Activated naive CD4-positive, alpha-beta T cell treated with anti-CD3 and anti-CD28 coated beads, Interleukin-2, amount 10 ng/mL, durations not matched to agents 7 days and 5 days (primary cell): ENCODE measurements at places on chromosomes 2 and 18.
A peak's percentile ranks its signal among the peaks of the same experiment; 100 is the strongest.

GRCh38 chr18:10565835-10566234 lies 40.0 kb downstream of the NAPG start:
- no peaks in the 10 kb centered on the region for H3K27me3 ChIP-seq
- H3K27ac ChIP-seq: no peak overlapping the region
- H3K4me1 ChIP-seq: no peaks in the 10 kb centered on the region

DNA sequence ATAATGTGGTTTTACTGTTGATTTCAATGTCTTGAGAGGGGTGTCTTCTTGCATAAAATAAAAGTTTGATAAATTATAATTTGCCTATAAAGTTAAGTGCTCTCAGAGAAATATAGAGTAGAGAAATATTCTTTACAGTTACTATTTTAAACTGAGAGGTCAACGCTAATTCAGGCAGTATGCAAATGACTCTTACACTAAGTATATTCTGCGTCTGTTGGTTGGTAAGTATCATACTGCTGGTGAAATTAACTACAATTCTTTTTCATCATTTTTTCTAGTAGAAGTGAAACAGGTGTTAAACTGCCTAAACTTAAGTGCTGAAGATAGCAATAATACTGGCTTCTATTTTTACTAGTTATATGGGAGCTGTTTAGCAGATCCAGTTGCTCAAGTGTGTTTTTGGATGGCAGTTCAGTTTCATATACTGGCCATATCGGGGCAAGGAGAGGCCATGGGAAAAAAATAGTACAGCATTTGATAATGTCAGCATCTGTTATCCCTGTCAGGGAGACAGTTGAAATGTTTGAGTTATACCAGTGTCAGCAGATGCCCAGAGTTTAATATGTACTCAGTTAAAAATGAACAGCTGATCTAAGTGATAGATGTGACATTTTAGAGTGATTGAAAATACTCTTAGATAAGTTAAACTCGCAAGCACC lies 86.2 kb downstream of the MIB1 start:
- peaks cover 5% of the 10 kb centered on the region for H3K36me3 ChIP-seq
- no peak for DNase-seq
- H3K27me3 ChIP-seq: no peaks in the 10 kb centered on the region
- H3K4me1 ChIP-seq: no peaks in the 10 kb centered on the region
- no peak overlapping the region for H3K4me3 ChIP-seq
- no peak overlapping the region for H3K27ac ChIP-seq

GRCh38 chr2:118841828-118842461 lies 5.5 kb downstream of the EN1 start:
- H3K36me3 ChIP-seq: peaks cover 5% of the 10 kb centered on the region
- peak overlapping the region; percentile 31 for H3K4me3 ChIP-seq
- no peak for DNase-seq
- H3K27ac ChIP-seq: no peak overlapping the region

- H3K27me3 ChIP-seq: no peaks in the 10 kb centered on the region
- H3K4me3 ChIP-seq: no peak overlapping the region
- H3K27ac ChIP-seq: no peak overlapping the region
These were observed 786.8 kb downstream of the TSN start for GRCh38 chr2:122542236-122542635.

DNA sequence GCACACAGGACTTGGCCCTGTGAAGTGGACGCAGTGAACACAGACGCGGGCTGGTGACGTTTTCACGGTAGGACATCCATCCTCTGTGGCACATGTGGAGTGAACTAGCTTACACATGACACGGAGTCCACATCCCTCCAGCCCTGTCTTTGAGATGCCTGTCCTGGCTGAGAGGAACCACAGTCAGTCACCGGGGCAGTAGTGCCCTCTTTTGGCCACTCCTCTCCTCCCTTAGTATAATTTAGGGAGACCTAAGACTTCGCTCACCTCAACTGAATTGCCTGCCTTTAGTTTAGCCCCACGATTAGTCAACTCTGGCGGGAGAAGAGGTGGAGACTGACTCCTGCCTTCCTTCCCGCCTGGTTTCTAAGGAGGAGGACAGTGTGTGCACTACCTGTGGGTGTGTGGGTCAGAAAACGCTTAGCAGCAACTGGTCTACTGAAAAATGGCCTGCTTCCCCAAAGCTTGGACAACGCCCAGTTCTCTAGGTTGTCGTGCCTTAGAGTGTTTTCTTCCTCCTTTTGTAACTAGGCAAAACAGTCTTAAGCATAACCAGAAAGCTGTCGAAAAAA lies 70.6 kb downstream of the MBP start:
- H3K4me3 ChIP-seq: peak overlapping the region; percentile 55
- peaks cover 75% of the 10 kb centered on the region for H3K36me3 ChIP-seq
- peak; percentile 59 for DNase-seq
- peak overlapping the region; percentile 100 for H3K27ac ChIP-seq
- no peaks in the 10 kb centered on the region for H3K27me3 ChIP-seq

DNA sequence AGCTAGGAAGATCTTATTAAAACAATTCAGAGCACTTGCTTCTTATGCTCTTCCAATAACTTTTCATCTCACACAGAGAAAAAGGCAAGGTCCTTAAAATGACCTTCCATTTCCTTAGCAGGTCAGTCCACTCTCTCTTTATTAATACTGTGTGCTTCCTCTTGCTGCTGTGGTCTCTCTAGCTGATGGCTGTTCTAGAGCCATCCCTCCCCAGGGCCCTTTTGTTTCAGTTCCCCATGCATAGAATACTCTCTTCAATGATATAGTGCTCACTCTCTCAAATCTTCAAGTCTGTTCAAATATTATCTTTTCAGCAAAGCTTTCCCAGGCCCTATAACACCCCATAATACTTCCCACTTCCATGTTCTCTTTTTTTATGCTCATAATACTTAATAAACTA lies 469.3 kb downstream of the METTL4 start:
- H3K4me1 ChIP-seq: no peaks in the 10 kb centered on the region
- no peak overlapping the region for H3K27ac ChIP-seq
- H3K4me3 ChIP-seq: no peak overlapping the region
- peaks cover 10% of the 10 kb centered on the region for H3K27me3 ChIP-seq

DNA sequence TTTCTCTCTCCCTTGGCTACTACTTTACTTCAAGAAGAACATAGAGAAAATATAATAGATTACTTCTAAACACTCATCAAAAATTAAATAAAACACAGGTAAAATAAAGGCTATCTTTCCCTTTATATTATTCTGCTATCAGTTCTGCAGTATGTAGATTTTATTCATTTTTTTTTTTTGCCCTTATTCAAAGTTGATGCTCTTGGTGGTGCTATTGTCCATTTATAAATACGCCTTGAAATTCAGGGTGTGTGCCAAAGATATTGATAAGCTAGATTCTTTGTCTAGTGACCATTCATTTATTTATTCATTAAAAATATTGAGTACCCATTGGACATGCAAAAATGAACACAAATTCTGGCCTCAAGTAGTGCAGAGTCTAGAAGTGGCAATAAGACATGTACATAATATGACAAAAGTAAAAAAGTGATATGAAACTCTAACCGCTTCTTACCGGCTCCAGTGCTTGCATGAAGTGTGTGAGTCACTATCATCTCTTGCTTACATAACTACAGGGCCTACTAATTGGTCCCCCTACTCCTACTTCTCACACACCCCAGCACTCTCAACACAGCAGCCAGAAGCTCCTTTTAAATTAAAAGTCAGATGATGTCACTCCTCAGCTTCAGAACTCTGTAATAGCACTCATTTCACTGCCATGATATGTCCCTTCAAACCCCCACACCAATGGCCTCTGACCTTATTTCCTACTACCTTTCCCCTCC lies 208.3 kb upstream of the FANCL start:
- no peaks in the 10 kb centered on the region for H3K36me3 ChIP-seq
- H3K4me3 ChIP-seq: no peak overlapping the region
- H3K27ac ChIP-seq: no peak overlapping the region
- no peaks in the 10 kb centered on the region for H3K4me1 ChIP-seq
- H3K27me3 ChIP-seq: peaks cover 6% of the 10 kb centered on the region

GRCh38 chr2:174634130-174635014 lies 36.8 kb upstream of the WIPF1 start:
- peaks cover 67% of the 10 kb centered on the region for H3K4me1 ChIP-seq
- peak overlapping the region; percentile 93 for H3K4me3 ChIP-seq
- H3K27me3 ChIP-seq: no peaks in the 10 kb centered on the region
- DNase-seq: peak; percentile 67
- peaks cover 51% of the 10 kb centered on the region for H3K36me3 ChIP-seq

DNA sequence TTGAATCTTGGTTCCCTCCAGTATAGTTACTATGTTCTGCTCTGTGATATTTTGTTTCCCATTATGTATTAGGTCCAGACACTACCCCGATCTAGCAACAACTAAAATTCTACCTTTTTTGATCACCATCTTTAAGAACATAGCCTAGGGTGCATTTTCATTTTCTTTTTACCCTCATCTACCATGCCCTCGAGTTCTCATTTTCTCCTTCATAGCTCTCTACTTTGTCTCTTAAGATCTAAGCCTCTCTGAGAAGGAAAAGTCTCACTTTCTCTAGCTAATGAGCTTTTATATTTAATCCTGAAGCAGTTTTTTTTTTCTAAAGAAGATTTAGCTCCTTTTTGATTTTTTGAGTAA lies 1089.4 kb upstream of the SLC39A10 start:
- H3K27ac ChIP-seq: no peak overlapping the region
- no peak for DNase-seq
- H3K27me3 ChIP-seq: no peaks in the 10 kb centered on the region
- no peaks in the 10 kb centered on the region for H3K4me1 ChIP-seq
